ENCODE measurements at places on chromosomes 11 and 22.

DNA sequence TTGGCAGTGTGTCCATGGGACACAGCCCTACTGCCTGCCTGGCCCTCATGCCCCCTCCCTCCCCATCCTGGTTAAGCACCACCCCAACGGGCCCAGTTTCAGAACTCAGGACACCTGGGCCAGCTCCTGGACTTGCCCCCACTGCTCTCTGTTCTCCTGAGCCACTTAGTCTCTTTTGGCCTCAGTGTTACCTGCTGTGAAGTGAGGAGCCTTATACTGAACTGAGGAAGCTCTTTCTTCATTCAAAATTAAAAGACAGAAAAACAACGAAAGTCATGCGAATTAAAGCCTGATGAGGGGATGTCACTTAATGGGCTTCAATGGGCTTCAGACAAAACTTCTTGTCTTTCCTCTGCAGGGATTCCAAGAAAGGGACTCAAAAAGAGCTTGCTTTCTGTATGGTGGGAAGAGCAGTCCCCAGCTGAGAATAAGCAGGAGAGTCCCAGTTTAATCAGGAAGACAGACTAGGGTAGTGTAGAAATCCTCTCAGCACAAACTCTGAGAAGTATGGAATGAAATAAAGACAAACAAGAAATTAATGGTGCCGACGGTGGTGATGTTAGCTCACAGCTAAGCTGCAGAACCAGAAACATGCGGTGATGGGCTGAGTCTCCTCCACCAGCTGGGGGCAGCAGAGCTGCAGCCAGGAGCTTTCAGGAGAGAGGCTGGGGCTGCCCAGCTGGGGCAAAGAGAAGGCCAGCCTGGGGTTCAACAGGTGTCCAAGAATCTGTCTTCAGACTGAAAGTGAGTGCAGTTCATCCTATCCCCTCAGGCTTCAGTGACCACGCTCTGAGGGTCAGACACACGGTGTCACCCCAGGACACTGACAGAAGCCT is 101.0 kb downstream of the GGTLC2 start:
- no peak for DNase-seq

DNA sequence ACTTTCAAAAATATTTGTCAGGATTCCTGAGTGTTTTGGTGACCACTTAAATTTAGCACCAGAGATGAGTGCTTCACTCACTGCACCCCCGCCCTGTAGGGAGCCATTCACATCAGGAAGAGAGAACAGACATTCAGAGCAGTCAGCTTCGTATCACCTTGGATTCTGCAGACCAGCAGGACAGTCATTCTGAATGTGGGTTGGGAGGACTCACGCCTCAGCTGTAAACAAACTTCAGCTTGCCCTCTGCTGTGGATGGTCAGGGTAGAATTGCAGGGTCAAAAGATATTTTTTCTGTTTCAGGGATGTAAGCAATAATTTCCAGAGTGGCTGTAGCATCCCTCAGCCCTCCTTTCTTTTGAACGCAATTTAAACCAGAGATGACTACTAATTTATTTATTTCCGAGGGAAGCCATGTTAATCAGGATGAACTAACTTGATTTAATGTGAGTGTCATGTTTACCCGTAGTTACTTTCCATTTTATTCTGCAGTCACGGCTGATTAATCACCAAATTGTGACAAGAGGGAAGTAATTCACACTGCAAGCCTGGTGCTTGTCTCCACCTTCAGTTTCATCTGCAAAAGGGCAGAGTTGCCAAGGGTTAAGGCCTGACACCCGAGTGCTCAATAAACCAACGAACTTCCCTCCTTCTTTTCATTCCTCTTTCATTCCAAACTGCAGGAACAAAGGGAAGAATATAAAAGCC is 174.2 kb upstream of the DDI1 start:
- no peak for DNase-seq

DNA sequence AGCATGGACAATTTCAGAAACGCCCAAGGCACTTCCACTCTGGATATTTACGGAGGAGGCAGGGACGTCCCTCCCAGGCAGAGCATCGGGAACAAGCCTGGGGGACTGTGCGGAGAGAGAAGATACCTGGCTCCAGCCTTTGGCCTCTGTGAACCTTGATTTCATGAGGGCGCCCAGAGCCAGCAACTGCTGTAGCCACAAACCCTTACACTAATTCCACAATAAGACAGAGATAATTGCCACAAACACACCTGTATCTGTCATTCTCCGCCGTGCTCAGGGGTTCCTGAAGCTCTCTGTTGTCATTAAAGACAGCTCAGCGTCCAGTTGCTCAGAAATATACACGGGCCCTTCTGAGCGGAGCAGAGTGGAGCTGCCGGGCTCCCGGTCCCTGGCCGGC is 1292.1 kb downstream of the TBC1D22A start:
- DNase-seq, result no peak

GRCh38 chr11:134537941-134538340 is 125.9 kb upstream of the B3GAT1 start:
- DNase-seq, result no peak

DNA sequence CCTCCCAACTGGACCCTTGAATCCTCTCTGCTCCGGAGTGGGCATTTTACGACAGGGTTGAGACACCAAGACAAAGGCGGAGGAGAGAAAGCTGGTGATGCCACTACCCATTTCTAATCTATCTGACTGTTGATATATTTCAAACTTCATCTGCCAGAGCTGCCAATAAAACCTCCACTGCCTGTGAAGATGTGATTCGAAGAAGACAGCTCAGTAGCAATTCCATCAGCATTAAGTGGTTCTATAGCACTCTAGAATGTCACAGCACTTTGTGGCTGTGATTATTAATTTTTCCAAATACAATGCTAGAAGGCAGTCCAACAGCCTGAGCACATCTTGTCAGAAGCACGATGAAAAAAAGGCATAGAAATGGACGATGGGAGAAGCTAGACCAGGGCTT is 282.8 kb downstream of the OPCML start:
- DNase-seq, result no peak

GRCh38 chr11:2265396-2265795 is 5.0 kb downstream of the ASCL2 start:
- no peak for DNase-seq

DNA sequence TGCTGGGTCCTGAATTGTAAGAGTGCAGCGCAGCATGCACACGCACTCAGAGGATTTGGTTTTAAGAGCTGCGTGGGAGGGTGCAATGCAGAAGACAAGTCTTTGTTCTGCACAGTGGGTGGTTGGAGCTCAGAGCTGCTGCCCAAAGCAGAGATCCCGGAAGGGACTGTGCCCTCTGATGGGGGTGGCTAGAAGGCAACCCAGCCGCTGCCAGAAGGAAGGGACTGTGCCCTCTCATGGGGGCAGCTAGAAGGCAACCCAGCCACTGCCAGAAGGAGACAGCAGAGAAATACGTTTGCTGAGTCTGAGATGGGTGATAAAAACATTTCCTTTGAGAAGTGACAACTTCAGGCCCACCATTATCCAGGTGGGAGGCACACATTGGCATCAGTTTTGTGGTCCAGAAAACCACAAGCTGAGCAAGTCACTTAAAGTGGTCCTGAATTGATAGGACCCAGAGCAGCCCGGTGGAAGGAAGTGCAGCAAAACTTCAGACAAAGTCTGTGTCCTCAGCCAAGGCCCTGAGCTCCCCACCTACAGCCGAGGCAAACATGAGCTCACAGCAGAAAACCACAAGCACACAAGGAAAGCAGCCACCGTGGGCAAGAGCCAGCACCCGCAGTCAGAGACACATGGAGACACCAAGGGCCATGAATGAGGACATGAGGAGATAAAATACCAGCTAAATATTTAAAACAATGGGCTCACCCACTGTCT is 4.3 kb downstream of the KRTAP5-6 start:
- no peak for DNase-seq

DNA sequence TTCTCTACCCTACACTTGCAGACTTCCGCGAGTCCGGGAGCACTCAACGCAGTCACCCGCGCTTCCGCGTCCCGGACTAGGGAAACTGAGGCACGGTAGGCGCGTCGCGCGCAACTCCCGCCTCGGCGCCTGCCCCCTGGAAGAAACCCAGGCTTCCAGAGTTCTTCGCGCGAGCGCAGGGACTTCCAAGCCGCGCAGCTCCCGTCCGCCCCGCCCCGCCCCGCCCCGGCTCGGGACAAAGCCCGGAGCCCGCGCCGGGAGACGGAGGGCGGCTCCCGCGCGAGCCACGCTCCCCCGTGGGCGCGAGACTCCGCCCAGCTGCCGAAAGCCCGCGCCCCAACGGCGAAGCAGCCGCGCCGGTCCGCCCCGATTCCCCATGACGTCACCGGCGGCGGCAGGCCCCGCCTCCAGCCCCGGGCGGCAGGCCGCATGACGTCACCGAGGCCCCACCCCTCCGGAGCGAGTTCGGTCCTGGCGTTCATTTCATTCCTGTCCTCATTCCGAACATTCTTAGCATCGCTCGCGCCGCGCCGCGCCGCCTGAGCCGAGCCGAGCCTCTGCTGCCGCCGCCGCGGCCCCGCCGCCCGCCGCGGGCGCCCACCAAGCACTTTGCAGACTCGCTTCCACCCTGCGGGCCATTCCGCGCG is at the start of gene TEAD1:
TEAD1 (plus strand) TSS at position 498 of the 647 bp plus-strand sequence.
- DNase-seq, result peak; percentile 73

- DNase-seq, result no peak
Measured at GRCh38 chr11:36330411-36330810, 34.3 kb downstream of the PRR5L start.

DNA sequence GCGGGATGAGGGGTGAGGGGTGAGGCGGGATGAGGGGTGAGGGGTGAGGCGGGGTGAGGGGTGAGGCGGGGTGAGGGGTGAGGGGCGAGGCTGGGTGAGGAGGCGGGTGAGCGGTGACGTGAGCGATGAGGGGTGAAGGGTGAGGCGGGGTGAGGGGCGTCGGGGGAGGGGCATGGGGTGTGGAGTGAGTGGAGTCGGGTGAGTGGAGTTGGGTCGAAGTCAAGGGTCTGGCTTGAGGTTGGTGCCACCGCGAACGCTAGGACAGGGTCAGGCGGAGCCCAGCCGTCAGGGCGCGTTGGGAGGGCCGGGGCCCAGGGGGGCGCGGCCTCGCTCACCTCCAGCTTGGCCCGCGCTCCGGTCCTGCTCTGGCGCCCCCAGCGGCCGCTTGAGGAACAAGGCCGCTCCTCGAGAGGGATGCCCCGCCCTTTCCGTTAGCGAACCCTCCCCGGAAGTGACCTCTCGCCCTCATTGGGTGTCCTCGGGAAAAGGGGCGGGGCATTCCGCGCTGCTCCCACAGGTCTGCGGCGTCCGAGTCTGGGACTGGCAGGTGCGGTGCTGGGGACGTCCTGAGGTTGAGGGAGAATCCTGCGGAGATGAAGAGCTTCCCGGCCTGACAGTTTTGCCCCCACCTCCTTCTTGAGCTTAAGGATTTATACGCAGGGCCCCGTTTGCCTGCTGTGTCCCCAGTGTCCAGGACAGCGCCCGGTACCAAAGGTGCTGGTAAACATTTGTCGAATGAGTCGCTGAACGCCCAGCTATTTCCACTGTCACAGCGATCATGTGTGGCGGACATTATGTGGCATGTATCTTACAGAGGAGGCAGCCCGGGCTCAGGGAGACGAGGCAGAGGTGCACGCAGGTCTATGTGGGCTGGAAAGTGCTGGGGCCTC is at the start of gene SYCE3:
SYCE3 (minus strand) TSS at position 397 of the 890 bp plus-strand sequence. CDS start 6,514 bp downstream, outside the sequence.
- peak; percentile 28 for DNase-seq

DNA sequence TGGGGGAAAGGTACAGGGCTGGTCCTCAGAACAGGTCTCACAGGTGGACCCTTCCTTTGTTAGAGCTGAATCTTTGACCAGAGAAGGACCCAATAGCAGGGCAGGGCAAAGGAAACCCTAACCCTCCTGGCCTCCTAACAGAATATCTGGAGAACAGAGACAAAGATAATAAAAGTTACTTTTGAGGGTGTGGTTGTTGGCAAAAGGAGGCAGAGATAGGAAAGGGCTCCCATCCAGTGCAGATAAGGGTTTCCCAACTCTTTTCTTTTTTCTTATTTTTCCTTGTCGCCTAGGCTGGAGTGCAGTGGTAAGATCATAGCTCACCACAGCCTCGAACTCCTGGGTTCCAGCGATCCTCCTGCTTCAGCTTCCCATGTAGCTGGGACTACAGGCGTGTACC is 11.9 kb downstream of the PCSK7 start:
- no peak for DNase-seq

DNA sequence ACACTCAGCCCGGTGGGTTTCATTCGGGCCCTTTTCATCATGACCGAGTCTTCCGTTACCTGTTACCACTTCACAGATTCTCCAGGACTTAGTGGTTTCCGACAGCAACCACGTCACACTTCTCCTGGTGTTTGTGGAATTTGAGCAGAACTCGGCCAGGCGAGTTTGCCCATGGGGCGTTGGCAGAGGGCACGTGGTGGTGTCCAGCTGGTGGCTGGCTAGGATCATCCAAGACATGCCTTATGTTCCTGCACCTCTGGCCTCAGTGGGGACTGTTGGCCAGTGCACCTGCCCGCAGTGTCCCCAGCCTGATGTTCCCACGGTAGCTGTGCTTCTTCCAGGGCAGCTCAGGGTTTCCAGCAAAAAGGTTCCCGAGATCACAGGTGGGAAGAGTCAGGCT is 87.3 kb downstream of the ARHGAP8 start:
- no peak for DNase-seq

DNA sequence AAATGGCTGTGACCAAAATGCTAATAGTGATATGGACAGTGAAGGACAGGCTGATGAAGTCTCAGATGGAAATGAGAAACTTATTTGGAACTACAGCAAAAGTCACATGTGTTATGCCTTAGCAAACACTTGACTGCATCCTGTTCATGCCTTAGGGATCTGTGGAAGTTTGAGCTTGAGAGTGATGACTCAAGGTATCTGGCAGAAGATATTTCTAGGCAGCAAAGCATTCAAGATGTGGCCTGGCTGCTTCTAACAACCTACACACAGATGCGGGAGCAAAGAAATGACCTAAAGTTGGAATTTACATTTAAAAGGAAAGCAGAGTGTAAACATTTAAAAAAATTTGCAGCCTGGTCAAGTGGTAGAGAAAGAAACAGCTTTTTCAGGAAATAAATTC is 28.1 kb upstream of the CD81 start:
- DNase-seq, result peak; percentile 12

- no peak for DNase-seq
Measured at GRCh38 chr11:19723572-19724342, 11.1 kb downstream of the NAV2 start.

GRCh38 chr11:72609476-72609875 is 64.7 kb downstream of the PDE2A start:
- DNase-seq, result no peak

DNA sequence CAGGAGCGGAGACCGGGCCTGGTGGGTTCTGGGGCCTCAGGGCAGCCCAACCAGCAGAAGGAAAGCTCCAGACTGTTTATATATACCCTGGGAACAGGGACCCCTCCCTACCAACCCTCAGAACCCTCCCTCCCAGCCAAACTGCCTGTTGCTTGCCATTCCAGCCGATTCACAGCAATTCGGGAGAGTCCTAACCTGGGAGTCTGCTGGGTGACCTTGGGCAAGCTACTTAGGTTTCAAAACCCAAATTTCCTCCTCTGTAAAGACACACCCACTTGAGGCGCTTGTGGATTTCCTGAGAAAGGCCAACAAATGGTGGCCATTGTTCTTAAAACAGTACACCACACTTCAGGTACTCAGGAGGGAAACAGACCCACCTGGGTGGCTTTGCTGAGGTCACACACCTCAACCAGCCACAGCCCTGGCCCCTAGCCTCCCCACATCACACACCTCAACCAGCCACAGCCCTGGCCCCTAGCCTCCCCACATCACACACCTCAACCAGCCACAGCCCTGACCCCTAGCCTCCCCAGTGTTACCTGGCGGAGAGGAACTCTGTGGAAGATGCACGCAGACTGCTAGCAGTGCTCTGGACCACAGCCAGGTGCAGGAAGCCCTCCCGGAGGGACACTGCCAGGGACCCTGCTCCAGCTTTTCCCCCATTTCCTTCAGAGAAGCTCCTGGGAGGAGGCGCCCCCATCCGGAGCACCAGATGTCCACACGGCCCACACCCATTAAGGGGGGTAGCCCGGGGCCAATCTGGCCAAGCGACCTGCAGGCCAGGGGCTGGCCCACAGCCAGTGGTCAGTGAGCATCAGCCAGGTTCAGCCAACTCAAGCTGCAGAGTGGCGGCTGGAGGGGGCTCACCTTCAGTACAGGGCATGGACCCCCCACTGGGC is 6.2 kb downstream of the SHISA8 start:
- DNase-seq, result no peak
